ENCODE measurements at places on chromosomes 5 and 9.

- no peak for DNase-seq
Measured at GRCh38 chr5:112154940-112155686, 264.0 kb downstream of the EPB41L4A start.

GRCh38 chr5:51686622-51687021 is 303.4 kb downstream of the ISL1 start:
- DNase-seq = no peak

DNA sequence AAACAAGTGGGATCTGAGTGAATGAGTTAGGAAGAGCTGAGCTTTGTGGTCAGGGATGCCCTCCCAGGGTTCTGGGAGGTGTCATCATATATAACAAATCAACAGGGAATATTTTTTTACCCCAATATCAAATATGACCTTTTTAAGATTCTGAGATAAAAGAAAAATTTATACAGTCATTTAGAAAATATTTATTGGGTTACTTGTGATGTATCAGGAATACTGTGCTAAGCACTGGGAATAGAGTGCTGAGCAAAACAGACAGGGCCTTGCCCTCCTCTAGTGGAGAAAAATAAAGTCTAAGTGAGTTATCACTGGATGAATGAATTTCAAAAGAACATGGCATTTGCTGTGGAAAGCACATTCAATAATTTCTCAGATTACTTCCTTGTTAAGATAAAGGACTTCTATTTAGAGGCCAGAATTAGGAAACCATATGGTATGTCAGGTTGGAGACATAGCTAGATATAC is 102.9 kb downstream of the BOD1 start:
- no peak for DNase-seq

- no peak for DNase-seq
Measured at GRCh38 chr5:111461255-111461671, 51.1 kb downstream of the STARD4 start.

- DNase-seq = no peak
Measured at GRCh38 chr9:120950421-120951388, 24.1 kb upstream of the TRAF1 start.

DNA sequence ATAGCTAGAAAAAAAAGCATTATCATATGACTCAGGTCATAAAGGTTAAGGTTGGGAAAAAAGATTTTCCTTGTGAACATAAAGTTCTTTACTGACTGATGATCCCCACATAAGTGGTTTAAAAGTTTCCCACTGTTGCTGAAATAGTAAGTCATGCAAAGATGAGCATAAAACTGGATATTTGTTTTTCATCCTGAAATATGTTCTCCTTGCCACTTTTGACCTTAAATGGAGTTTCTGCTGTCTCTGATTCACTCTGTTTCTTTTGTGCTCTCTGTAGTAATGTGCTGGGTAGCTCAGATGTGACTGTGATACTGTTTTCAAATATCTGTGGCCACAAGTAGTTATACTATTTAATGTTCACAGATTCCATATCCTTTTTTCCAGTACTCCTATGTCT is 162.5 kb upstream of the GAS1 start:
- DNase-seq = no peak

DNA sequence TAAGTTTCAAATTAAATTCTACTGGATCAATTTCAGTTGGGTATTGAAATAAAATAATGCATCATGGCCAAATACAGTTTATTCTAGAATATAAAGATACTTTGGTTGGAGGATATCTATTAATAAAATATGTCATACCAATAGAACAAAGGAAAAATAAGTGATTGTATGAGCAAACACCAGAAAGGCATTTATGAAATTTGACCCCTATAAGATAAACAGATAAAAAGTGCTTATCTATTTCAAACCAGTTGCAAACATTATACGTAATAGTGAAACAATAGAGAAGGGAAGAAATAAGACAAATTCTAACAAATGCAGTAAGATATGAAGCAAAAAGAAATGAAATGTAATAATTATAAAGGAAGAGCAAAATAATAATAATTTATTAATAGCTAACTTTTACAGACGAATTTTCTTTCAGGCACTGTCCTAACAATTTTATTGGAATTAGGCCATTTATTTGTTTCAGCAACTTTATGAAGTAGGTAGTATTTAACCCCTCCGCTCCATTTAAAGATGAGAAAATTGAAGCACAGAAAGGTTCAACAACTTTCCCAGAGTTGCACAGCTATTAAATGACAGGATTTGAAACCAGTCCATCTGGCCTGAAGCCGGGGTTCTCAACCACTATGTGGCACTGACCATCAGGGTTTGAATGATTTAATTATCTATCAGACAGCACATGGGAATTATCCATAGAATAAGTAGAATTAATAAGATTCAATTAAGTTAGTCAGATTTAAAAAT is 20.8 kb downstream of the ANKRD55 start:
- no peak for DNase-seq
